ENCODE measurements at places on chromosomes 2 and 18.

DNA sequence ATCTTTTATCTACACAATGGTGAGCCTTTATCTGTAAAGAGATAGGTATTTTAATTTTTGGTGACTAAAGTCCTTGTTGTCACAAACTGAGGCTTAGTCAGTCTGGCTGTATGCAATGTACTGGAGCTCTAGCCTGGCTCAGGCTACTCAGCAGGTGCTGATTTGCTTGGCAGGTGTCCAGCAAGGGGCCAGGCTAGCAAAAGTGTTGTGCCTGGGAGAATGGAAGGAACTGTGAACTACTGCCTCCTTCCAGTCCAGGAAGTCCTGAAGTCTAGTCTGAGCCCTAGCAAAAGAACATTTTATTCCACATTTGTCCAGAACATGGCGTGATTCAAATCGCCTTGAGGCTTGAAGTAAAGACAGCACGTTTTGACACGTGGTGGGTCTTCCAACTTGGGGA, 260.5 kb downstream of the CCDC85A start:
- no peak for DNase-seq

DNA sequence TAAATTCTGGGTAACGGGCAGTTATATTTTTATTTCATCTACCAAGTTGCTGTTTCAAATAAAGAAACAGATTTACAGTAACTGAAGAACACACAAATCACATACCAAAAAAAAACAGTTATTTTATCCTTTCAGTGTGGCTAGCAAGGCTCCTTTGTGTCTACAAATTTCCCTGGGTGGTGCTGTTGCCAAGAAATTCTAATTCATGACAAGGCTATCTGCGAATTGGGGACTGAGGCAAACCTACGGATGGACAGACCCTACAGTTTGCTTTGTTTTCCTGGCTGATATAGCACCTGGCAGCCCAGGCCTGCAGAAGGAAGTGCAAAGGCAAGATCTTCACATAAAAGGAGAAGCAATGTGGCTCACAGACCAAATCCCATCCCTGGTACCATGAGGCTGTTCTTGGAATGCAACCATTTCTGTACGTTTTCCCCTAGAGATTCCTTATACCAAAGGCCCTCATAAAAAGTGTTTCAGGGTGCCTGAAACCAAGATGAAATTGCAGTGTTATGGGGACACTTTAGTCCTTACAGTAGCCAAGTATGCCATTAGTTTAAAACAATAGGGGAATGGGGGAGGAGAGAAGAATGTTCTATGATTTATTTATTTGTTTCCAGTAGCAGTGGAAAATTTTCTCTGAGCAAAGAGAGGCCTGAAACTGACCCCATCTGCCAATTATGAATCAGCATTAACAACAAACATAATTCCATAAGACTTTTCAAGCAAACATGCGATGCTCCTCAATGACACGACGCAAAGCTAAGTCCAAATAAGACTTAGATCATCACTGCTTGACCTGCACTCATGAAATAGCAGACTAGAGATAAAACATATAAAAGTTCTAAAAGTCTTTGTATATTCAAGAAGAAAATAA, 4.3 kb downstream of the KLF7 start:
- DNase-seq, result no peak

GRCh38 chr2:205474741-205475415, 207.4 kb upstream of the NRP2 start:
- DNase-seq, result no peak

DNA sequence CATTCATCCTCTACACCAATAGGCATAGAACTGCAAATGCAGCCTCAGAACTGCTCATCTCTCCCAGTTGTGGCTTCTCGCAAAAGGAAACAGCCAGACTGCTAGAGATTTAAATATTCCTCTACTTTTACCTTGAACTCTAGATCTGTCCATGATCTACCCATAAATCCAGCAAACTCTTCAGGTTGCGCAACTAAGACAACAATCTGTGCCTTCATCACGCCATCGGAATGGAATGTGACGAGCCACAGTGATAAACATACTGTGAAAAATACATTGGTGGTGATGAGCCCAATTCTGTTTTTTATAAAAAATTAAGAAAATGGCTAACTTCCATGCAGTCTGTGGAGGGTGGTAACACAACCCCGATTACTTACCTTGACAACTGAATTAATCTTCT, 626.7 kb downstream of the LRRTM4 start:
- no peak for DNase-seq

Measured in T-helper 9 cell (primary cell).